ENCODE measurements at places on chromosomes 7 and 10.

DNA sequence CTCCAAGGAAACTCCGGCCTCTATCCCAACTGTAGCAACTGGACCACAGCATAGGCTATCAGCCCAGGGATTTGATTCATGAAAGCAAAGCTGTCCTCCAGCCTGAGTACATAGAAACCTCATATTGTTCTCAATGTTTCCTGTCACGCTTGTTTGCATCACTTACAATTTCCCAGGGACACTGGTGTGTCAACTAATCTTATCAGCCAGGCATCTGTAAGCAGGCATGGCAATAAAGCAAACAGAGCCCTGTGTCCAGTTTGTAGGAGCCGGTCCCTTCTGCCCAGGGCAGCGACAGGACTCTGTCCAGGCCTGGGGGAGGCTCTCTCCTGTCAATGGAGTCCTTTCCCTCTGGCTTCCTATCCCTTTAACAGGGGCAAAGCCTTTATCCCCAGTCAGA lies 23.0 kb upstream of the CDHR3 start:
- no peak for DNase-seq

GRCh38 chr7:75776295-75776971 lies 4.4 kb upstream of the CCL26 start:
- DNase-seq = no peak

- DNase-seq = no peak
Observed at GRCh38 chr10:30353851-30354250, 4.8 kb upstream of the MTPAP start.

- DNase-seq = no peak
Observed at GRCh38 chr7:131932271-131932670, 375.8 kb upstream of the PODXL start.

All from NCI-H1048 (cell line).